ENCODE measurements at places on chromosomes 12 and 14. TPM values are rescaled to one million over a fixed set of nuclear protein-coding genes. Genes with fewer than 3 reads are reported as not detected.
A peak's percentile ranks its signal among the peaks of the same experiment; 100 is the strongest.

DNA sequence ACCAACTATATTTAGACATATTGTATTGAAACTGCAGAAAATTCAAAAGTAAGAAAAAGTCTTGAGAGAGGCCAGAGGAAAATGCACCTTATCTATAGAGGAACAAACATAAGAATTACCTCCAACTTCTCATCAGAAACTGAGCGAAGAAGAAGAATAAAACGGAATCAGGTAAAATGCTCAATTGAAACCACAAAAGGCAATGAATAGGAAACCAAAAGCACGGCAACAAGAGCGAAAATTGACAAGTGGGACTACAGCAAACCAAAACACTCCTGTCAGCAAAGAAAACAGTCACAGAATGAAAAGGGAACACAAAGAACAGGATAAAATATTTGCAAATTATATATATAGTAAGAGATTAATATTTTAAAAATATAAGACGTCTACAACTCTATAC is 61.9 kb upstream of the PARP11 start:
- no peak for DNase-seq

DNA sequence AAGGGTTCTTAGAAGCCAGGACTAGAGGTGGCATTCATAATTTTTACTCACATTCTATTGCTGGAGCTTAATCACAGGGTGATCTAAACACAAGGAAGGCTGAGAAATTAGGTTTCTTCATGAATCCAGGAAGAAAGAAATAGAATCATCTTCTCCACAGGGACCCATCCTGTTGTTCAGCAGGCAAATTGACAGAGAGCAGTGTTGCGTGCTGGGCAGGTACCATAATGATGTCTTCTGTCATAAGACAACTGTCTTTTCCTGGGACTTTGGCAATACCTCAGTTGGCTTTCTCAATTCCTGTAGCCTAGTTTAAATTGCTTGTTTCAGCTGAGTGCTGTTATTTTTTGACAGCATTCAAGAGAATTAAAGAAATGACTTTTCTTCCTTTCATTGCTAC is 468.0 kb upstream of the SYT1 start:
- no peak for DNase-seq

DNA sequence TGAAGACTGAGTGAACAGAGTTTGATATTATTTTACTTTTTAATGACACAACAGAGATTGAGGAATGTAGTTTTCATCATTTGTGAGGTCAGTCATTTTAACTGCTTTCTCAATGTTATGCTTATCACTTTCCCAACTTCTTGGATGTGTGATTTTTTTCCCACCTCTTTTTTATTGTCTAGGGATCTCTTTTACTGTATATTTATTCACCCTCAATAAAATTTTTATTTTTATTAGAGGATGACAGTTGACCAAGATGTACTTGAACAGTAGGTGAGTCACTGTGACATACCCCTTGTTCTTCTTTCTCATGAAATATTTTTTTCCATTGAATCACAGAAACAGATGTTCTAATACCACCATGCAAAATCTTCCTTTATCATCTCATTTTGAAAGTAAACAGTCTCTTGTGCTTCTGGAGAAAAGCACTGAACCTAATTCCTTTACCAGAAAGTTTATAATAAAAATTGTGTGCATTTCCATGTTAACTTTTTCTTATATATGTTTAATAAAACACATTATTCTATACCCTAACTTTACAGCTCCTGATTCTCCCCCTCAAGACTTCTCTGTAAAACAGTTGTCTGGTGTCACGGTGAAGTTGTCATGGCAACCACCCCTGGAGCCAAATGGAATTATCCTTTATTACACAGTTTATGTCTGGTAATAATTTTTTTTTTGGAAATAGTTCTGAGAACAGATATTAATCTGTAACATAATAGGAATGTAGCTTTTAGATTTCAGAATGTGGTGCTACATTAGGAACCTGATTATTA is 65.9 kb downstream of the PTPRQ start:
- no peak for DNase-seq

GRCh38 chr12:98259693-98260092 is 255.7 kb upstream of the TMPO start:
- DNase-seq = no peak

- no peak for DNase-seq
Observed at GRCh38 chr14:61754627-61755381, 7.4 kb upstream of the SNAPC1 start.

DNA sequence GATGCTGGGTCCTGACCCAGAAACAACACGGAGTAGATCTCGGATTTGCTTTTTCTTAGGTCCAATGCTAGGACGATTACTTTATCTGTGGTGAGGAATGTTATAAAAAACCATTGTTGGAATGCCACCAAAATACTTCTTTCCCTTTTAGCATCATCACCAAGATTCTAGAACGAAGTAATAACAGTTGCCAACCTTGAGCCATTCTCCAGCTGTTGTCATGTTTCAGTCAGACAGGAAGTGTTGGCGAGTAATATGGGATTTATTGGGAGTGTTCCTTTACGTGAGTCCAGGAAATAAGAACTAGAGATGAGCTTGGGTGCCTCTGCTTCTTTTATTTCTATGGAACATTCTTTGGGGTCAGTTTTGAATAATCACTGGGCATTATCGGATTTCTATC is 892.9 kb downstream of the DIO2 start:
- DNase-seq = peak; percentile 10

GRCh38 chr14:21626491-21627230 is 8.1 kb downstream of the OR10G2 start:
- no peak for DNase-seq

RNASE7 gene
- not detected for total RNA-seq

DNA sequence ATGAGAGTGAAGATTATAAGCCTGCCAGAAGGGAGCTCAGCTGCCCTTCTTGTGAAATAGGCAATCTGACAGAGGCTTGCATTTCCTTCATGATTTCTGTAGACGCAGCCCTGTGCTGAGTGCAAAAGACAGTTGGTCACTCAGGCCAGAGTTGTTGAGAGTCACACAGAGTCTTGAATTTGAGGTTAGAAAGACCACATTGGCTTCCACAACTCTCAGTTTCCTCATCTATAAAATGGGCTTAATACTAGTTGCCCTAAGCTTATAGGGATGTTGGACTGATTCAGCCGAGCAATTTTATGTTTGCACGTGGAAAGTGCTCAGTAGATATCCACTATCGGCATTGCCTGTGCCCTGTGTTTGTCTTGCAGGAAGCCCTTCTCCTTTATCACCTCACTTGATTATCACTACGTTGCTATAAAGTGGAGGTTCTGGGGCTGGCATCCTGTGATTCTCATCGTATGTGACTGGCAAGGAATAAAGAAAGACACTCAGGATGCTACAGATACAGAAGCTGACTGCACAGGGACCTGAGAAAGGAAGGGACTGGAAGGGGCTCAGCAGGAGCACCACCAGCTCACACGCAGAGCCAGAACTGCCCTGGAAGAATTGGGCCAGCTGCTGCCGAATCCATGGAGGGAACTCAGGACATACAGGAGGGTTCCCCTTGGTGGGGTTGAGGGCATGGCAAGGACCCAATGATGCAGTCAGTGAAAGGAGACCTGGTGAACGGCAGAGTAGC is 19.8 kb upstream of the SERPINA4 start:
- DNase-seq = no peak

DNA sequence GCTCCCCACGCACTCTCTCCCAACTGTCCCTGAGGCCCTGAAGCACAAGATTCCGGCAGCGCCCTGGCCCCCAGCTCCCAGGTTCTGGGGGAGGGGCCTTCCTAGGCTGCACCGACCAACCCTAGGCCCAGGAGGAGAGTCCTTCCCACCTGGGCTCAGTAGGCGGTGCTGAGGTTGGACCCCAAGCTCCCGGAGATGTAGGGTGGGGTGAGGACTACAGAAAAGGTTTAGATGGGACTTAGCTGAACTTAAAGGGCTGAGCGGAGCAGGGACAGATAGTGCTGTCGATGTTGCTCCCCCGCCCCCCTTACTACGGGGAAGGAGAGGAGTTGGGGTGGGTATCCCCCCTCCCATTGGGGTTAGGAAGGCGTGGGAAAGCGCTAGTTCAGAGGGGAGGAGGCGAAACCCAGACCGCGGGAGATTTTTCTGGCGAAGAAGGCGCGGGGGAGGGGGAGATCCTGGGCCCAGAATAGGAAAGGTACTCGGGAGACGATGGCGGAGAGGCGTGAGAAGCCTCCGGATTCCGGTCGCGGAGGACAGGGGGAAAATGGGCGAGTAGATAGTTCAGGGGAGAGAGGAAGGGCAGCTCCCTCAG is 4.2 kb upstream of the BAZ2A start:
- no peak for DNase-seq

PACS2 gene
- 12.6 TPM for total RNA-seq

All from H4 (cell line).